ENCODE measurements at places on chromosomes 11 and 22.

GRCh38 chr11:22454461-22455090, 116.4 kb downstream of the SLC17A6 start:
- DNase-seq = no peak

- DNase-seq = no peak
These were observed 16.9 kb downstream of the TSPAN4 start for GRCh38 chr11:859394-860131.

DNA sequence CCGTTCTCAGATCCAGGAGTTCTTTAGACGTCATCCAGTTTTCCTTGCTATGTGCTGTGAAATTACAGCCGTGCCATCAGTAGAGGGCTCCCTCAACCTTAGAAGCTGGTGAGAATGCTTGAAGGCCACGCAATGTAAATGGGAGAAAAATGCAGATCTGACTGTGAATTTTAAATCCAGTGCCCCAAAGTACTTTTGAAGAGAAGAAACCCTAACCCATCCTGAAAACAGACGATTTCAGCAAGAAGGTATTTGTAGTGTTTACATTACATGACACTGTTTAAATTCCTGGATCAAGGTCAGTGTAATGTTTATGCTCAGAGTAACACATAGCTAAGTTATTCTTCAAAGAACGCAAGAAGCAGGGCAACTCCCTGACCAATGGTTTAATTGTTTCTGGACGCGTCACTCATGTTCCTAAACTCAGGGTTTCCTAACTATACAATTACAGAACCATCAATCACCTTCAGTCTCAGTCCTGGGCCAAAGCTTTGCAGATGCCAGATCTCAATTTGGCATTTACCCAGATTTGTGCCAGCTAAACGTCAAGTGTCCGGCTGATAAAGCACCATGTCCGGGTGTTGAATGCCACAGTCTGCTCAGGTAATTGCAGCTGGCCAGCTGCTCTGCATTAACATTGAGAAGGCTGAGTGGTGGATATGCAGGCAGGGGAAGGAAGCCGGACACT, 38.2 kb downstream of the ADAMTS8 start:
- no peak for DNase-seq

- no peak for DNase-seq
These were observed 35.4 kb downstream of the SDHD start for GRCh38 chr11:112121981-112122615.

DNA sequence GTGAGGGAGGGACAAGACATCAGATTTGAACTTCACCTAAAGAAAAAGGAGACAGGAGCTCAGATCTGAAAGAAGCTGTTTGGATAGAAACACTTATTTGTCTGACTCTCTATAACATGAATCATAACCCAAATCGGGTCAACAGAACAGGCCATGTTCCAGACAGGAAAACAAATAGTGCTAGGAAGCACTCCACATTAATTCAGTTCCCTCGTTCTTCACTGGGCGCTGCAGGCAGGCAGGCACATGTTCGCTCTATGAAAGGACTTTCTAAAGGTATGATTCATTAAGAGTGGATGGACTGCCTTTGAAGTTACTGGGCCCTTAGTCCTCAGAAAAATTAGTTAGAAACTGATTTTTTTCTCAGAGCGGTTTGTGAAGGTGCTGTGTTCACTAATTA, 137.5 kb upstream of the TRPC6 start:
- DNase-seq = no peak

- DNase-seq = no peak
These were observed 26.6 kb downstream of the LRRC10B start for GRCh38 chr11:61534933-61535839.

- DNase-seq = no peak
These were observed 18.2 kb upstream of the MUC5AC start for GRCh38 chr11:1139441-1140083.

DNA sequence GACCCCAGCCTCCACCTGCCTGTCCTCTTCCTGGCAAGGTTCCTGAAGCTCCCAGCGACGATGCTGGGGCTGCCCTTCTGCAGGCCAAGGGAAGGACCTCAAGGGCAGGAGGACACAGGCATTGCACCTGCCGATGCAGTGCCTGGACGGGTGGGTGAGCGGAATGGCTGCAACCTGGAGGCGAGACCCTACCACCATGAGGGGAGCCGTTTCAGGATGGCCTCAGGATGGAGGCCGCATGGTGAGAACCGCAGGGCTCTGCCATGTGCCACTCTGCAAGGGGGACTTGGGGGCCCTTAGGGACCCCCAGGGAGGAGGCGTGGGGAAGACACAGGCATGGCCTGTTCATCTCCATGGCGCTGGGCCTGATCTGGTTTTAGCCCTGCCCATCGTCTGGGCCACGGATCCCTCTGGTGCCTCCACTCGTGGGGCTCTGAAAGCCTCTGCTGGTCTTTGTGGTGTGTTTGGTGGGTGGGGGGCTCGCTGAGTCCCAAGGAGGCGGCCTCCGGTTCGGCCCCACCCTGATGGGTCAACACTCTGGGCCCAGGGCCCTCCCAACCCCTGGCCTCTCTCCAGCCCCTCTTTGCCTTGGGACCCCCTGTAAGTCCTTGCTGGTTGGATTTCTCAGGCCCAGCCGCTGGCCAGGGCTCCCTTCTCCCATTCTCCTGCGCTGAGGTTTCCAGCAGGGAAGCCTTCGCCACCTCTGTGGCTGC, 1.3 kb upstream of the LSP1 start:
- DNase-seq = no peak

DNA sequence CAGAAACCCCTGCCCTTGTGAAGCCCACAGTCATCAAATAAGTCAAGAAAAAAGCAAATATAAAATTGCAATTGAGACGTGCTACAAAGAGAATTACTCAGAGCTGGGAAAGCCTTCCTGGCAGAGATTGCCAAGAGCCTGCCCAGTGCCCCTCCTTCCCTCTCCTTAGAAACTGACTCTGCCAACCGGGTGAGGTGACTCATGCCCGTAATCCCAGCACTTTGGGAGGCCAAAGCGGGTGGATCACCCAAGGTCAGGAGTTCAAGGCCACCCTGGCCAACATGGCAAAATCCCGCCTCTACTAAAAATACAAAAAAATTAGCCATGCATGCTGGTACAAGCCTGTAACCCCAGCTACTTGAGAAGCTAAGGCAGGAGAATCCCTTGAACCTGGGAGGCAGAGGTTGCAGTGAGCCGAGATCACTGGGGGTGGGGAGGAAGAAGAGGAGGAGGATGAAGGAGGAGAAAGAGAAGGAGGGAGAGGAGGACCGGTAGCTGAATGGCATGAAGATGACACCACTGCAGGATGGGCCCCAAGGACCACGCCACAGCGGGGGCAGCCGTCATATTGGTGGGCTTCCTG, 76.1 kb upstream of the RTL6 start:
- DNase-seq = no peak

DNA sequence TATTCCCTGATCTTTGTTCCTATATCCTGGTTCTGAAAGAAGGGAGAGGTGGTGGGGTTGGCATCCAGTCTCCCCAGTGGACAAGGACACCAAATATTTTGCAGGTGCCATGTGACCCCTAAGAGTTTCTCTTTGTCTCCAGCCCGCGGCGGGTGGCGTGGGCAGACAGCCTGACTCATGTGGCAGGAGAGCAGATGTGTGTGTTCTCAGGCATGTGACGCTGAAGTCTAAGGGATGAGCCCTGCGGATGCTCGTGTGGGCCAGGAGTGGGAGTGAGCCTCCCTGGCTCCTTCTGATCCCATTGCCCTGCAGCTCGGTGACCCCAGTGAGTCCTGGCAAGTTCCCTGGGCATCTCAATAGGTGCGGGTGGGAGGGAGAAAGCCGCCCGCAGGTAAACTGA, 94.8 kb upstream of the TBCEL start:
- DNase-seq = no peak

DNA sequence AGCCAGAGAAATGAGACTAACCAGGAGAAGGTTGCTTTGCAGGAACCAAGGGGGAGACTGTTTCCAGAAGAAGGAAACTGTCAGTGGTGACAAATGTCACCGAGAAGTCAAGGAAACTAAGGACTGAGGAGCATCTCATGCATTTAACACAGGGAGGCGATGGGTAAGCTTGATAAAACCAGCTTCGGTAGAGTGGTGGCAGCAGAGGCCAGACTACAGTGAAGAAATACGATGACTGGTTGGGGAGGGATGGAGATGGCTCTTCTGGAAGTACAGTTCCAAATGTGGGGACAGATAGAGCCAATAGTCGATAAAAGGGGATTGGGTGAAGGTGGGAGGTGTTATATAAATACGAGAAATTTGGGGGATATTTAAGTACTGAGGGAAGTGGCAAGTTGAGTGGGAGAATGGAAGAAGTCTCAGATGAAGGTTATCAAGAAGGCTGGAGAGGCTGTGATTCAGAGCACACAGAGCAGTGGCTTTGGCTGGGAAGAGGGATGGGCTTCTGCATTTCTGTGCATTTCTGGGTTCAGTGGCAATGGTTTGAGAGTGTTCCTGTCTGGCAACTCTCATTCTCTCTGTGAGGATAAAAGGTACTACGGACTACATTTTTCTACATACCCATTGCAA, 29.2 kb downstream of the SC5D start:
- no peak for DNase-seq

GRCh38 chr11:109320595-109320994, 101.4 kb upstream of the C11orf87 start:
- DNase-seq = no peak

DNA sequence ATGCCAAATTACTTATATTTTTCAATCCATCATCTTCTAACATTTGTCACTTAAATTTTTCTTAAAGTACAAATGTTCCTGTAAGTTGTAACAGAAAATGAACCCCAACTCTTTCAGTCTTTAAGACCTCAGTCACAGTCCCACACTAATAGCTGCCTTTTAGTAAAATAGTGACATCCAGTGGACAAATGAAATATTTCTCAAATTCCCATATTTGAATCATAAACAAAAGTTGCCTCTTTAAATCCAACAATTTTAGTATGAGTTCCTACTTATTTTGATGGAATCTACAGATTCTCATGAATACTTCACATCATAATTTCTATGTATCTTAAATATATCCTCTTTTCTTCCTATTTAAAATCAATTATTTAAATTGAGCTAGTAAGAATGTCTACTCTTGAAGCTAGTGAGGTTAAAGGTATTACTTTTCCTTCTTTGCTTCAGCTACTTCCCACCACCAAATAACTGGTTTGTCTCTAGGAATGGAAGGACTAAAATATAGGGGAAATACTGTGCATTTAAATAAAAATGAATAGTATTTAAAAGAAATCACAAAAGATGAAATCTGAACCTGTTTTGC, 9.2 kb downstream of the LIN7C start:
- DNase-seq = no peak

- no peak for DNase-seq
These were observed 57.7 kb downstream of the PDGFD start for GRCh38 chr11:104106136-104106754.

GRCh38 chr11:60862171-60862570, 5.2 kb upstream of the ZP1 start:
- no peak for DNase-seq

DNA sequence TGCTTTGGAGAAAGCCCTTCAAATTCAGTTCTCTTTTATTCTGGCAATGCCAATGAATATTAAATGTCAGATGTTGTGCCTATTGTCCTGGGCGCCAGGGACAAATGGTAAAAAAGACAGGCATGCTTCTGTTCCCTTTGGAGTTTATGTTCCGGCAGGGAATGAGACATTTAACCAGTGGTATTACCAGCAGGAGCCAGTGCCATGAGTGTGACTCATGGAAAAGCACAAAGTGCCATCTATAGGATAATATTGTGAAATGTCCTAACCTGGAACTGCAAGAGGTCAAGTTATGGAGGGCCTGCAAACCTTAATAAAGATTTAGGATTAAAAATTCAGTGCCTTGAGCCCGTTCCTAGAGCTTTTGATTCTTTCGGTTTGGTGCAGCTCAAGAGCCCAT, 39.5 kb downstream of the REXO2 start:
- no peak for DNase-seq

DNA sequence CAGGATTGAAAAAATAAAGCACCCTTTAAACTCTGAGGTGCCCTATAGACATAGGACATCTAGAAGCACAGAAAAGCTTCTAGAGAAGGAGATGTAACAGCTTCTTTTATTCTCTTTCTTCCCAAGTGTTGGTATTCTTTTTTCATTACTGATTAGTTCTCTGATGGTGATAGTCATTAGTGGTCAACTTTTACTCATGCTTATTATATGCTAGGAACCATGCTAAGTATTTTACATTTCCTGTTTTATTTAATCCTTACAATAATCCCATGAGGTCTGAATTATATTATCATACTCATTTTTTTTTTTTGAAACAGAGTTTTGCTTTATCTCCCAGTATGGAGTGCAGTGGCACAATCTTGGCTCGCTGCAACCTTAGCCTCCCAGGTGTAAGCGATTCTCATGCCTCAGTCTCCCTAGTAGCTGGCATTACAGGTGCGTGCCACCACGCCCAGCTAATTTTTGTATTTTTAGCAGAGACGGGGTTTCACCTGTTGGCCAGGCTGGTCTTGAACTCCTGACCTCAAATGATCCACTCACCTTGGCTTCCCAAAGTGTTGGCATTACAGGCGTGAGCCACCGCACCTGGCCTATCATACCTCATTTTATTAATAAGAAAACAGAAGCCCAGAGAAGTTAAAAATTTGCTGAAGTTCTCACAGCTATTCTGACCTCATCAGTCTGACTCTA, 3.0 kb downstream of the C11orf52 start:
- no peak for DNase-seq

GRCh38 chr11:72681226-72682153, 7.3 kb upstream of the PDE2A start:
- DNase-seq = no peak

DNA sequence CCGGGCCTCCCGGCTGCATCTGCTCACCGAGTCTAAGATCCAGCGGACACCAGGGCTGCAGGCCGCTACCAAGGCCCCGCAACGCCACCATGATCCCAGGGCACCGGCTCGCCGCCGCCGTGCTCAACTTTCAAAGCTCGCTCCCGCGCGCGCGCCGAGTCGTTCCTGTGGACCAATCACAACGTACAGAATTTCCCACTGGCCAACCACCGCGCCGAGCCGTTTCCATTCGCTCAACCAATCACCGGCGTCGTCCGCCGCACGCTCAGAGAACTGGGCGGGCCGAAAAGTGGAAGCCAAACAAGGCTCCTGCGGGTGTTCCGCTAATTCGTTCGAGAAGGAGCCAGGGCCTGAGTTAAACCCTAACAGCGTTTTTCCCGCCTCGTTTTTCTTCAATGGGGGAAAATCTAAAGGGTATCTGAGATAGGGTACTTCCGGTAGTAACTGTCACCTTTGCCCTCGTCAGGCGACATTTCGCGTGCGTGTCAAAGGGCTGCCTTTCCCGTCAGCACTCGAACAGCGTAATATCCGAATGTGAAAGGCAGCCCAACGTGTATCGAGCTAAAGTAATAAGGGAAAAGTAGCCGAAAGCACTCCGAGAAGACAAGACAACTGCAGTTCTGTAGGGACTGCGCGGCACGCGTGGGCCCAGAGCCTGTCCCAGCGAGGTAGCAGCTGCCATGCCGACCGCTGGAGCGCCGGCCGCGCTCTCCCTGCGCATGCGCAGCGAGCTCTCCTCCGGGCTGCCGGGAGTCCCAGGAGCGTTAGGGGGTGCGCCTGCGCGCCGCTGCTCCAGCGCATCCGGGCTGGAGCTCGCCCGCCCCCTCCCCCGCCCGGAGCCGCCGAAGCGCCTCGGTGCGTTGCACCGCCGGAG, at the start of the genes NCAPD3 and VPS26B:
Gene NCAPD3, minus strand, starts transcription at position 132 of the 874 bp plus-strand sequence. Its CDS starts 41 bp downstream, at position 91.
Gene VPS26B, plus strand, starts transcription at position 836 of the 874 bp plus-strand sequence. CDS start 452 bp downstream, outside the sequence.
- DNase-seq = peak; percentile 94
